Activated CD8-positive, alpha-beta memory T cell treated with anti-CD3 and anti-CD28 coated beads for 1 hour (primary cell): ENCODE measurements at places on chromosomes 1 and 21.

DNA sequence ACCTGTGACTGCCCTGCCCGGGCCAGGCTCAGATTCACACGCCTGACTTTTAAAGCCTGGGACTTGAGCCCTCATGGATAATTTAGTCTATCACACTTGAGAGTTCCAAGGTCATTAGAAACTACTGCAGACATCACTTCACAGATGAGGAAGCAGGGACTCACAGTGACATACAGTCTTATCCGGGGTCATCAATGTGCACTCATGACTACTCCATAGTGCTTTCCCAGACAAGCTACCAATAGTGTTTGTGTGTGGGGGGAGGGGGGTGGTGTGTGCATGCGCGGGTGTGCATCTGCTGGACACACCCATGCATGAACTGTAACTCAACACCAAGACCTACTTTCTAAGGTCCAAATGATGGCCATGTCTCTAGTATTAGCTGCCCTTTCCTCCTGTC is 16.1 kb upstream of the SLC5A9 start:
- no peak for DNase-seq

GRCh38 chr1:77548285-77548684 is 134.2 kb downstream of the ZZZ3 start:
- no peak for DNase-seq

DNA sequence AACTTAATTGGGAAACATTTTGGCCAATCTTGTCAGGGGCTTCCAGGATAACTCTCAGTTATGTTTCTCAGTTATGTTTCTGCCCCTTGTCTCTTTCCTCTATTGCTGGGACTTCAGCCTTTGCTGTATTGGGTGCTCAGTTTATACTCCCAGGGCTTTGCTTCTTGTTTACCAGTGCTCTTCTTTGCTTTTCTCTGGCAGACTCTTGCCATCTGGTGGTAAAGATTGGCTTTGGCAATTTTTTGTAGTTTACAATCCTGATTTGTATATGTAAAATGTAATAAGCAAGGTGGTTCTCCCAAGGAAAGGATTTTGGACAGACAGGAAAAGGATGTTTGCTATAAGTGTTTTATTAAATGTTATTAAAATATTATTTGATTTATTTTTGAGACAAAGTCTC is 37.9 kb downstream of the FABP3 start:
- DNase-seq = no peak

- no peak for DNase-seq
These were observed 189.0 kb upstream of the FGGY start for GRCh38 chr1:59107916-59108315.

DNA sequence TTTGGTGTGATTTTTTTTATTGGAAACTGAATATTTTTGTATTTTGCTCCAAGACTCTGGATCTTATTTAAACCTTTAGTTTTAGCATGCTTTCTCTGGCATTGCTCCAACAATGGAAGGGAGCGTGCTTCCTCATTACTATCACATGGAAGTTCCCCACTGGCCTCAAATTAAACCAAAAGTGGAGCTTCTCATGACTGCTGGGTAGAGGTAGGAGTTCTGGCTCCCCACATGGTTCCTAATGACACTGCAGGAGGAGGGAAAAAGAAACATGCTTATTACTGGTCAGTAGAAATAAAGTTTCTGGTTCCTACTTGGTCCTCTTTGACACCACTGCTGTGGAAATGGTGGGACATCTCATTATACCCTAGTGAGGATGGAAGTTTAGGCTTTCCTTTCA is 310.5 kb downstream of the PTGER3 start:
- DNase-seq = no peak

DNA sequence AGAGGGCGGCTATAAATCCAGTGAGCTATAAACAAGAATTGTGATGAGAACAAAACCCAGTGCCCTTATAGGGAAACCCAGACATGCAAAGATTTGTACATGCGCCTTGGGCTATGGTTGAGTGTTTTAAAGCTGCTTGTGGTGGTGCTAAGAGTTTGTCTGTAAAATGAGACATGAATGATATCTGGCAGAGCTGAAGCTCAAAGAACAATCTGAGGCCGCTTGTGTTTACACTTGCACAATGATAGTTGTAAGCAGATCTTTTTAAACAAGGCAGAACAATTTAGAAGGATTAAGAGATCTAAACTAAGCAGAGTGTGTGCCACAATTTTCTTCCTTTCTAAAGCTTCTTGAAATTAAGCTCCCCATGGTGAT is 80.4 kb upstream of the ADAMTS5 start:
- no peak for DNase-seq

DNA sequence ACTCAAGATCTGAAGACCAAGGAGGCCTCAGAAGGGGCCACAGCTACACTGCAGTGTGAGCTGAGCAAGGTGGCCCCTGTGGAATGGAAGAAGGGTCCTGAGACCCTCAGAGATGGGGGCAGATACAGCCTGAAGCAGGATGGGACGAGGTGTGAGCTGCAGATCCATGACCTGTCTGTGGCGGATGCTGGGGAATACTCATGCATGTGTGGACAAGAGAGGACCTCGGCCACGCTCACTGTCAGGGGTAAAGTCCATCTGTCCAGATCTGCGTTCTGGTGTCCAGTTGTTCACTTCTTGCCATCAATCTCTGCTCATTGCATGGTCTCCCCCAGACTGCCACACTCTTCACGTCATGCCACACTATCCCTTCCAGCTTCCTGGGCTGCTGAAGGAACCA is 90.6 kb downstream of the OBSCN start:
- DNase-seq = no peak

GRCh38 chr1:114341856-114342255 is 169.1 kb downstream of the TRIM33 start:
- DNase-seq = no peak

GRCh38 chr1:13781907-13782633 is 82.1 kb downstream of the PRDM2 start:
- DNase-seq = no peak

GRCh38 chr1:51454554-51454953 is 64.5 kb downstream of the EPS15 start:
- no peak for DNase-seq

GRCh38 chr1:79929356-79929755 is 922.8 kb upstream of the ADGRL4 start:
- no peak for DNase-seq

- DNase-seq = no peak
These were observed 160.2 kb downstream of the DHRS3 start for GRCh38 chr1:12457771-12458170.

DNA sequence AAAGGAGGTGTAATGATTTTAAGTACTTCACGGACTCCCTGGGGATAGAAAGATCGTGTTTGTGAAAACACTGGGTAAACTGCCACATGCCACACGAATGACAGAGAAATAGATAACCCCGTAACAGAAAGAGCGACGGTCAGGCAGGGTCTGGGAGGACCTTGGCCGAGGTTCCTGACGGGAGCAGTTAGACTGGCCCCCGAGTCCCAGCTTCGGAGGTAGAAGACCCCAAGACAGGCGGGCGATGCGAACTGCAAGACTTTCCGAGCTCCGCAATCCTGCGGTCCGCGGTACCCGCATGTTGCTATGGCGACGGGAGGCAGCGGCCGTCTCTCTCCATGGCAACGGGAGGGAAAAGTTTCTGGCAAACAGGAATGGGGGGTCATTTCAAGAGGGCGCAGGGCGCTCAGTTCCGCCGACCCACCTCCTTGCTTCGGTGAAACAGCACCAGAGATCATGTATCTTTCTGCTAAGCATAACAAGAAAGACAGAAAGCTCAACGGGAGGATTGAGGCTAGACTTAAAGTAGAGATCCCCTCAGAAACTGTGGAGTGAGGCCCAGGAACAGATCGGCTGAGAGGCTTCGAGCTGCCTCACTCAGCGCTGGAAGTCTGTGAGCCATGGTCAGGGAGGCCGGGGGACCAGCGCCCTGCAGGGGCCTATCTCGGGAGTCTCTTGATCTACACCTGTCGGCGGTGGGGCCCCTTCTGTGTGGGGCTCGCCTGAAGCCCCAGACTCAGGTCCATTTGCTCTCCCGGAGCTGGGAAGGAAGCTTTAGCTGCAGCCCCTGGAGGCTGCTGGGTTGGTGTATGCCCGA is 685 bp upstream of the SYT6 start:
- DNase-seq = no peak
